Osteocyte (in vitro differentiated cells): ENCODE measurements at places on chromosomes 11 and 22. TPM values are rescaled to one million over a fixed set of nuclear protein-coding genes. Genes with fewer than 3 reads are reported as not detected.

The SCGB1C1 gene
- not detected in 2 replicates for total RNA-seq

The CHST1 gene
- total RNA-seq, result 0.16 and 0.67 TPM in 2 replicates

- H3K4me1 ChIP-seq, result peaks cover 4% of the 10 kb centered on the region
- no peak for DNase-seq
- no peak overlapping the region for H3K27ac ChIP-seq
- H3K4me3 ChIP-seq, result no peak overlapping the region
Observed at GRCh38 chr11:70016666-70017367, 61.3 kb upstream of the ANO1 start.

The EHF gene
- total RNA-seq, result not detected in 2 replicates

The MRPL11 gene
- 42.1 and 45.4 TPM in 2 replicates for total RNA-seq
